ENCODE measurements at places on chromosomes 7 and 10. TPM values are rescaled to one million over a fixed set of nuclear protein-coding genes. Genes with fewer than 3 reads are reported as not detected.

DNA sequence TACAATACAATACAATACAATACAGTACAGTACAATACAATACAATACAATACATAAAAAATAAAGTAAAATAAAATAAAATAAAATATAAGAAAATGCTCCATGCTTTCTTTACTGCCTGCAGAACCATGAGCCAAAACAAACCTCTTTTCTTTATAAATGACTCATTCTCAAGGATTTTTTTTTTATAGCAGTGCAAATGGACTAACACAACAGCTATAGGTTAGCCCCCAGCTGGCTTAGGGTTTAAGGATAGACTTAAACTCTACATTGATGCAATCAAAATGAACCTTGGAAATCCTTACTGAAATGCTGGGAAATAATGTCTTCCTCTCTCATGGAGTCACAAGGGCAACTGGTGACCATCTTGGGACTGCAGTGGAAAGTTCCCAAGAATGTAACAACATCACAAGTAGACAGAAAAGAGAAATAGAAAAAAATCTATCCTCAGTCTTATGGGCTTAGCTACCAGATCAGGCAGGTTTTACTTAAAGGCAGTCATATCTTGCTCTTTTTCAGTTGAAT is 348.9 kb downstream of the ARL4A start:
- H3K27me3 ChIP-seq: no peaks in the 10 kb centered on the region
- H3K36me3 ChIP-seq: no peaks in the 10 kb centered on the region
- H3K27ac ChIP-seq: no peak overlapping the region

Gene FEZF1
- total RNA-seq: not detected

GRCh38 chr7:143416565-143417149 is 8.0 kb upstream of the EPHA1 start:
- DNase-seq: no peak
- no peak overlapping the region for H3K27ac ChIP-seq

- no peaks in the 10 kb centered on the region for H3K4me1 ChIP-seq
- no peaks in the 10 kb centered on the region for H3K27me3 ChIP-seq
- no peak overlapping the region for H3K27ac ChIP-seq
- H3K4me3 ChIP-seq: no peak overlapping the region
- no peaks in the 10 kb centered on the region for H3K36me3 ChIP-seq
- no peak for DNase-seq
Observed at GRCh38 chr7:120874722-120875121, 16.8 kb upstream of the TSPAN12 start.

DNA sequence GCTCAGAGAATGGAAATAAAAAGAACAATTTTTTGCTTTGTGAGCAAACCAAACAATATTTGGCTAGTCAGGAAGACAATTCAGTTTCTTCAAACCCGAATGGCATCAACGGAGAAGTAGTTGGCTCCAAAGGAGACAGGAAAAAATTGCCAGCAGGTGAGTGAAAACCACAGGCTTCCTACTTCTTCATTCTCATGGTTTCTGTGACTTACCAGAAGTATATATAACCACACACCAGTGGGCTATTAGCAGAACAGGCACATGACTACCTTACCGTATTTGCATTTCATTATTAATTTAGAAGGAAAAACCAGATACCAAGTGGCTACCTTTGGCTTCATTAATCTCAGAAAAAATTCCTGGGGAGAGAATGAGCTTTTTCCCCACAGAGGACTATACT is 8.8 kb downstream of the TDRD1 start:
- H3K27me3 ChIP-seq: no peaks in the 10 kb centered on the region
- no peak for DNase-seq
- no peak overlapping the region for H3K4me3 ChIP-seq
- H3K4me1 ChIP-seq: peaks cover 3% of the 10 kb centered on the region
- H3K36me3 ChIP-seq: no peaks in the 10 kb centered on the region
- H3K27ac ChIP-seq: peak overlapping the region; percentile 69

GRCh38 chr10:81096558-81096957 is 558.9 kb downstream of the SH2D4B start:
- no peaks in the 10 kb centered on the region for H3K36me3 ChIP-seq
- H3K27ac ChIP-seq: no peak overlapping the region
- H3K4me1 ChIP-seq: no peaks in the 10 kb centered on the region
- DNase-seq: no peak
- H3K4me3 ChIP-seq: no peak overlapping the region

DNA sequence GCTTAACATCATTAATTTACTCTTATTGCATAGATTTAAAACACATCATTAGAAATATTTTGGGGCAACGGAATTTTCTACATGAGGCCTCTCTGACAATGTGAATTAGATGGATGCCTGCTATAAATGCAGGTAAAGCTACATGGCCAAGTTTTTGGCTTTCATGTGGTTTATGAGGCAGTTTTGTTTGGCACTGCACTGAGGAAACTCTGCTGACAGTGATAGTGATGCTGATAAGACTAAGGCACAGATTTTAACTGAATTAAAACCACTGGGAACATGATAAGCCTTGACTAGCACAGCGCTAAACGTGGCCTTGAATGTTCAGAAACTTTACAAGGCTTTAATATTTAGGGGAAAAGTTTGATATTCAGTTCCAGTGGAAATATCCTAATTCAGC is 114.3 kb upstream of the NOBOX start:
- DNase-seq: no peak
- H3K27ac ChIP-seq: no peak overlapping the region
- H3K4me1 ChIP-seq: no peaks in the 10 kb centered on the region
- H3K4me3 ChIP-seq: no peak overlapping the region
- H3K36me3 ChIP-seq: no peaks in the 10 kb centered on the region

Gene SUFU
- 6.6 TPM for total RNA-seq

Gene RADIL
- 29.0 TPM for total RNA-seq

Gene CADPS2
- total RNA-seq: 63.9 TPM

Gene CLDN3
- total RNA-seq: 94.2 TPM

Gene GLI3
- 1.0 TPM for total RNA-seq

- H3K4me1 ChIP-seq: no peaks in the 10 kb centered on the region
- no peak overlapping the region for H3K4me3 ChIP-seq
- no peaks in the 10 kb centered on the region for H3K36me3 ChIP-seq
- no peak overlapping the region for H3K27ac ChIP-seq
- DNase-seq: no peak
Observed at GRCh38 chr7:32026083-32026425, 44.2 kb downstream of the PDE1C start.

DNA sequence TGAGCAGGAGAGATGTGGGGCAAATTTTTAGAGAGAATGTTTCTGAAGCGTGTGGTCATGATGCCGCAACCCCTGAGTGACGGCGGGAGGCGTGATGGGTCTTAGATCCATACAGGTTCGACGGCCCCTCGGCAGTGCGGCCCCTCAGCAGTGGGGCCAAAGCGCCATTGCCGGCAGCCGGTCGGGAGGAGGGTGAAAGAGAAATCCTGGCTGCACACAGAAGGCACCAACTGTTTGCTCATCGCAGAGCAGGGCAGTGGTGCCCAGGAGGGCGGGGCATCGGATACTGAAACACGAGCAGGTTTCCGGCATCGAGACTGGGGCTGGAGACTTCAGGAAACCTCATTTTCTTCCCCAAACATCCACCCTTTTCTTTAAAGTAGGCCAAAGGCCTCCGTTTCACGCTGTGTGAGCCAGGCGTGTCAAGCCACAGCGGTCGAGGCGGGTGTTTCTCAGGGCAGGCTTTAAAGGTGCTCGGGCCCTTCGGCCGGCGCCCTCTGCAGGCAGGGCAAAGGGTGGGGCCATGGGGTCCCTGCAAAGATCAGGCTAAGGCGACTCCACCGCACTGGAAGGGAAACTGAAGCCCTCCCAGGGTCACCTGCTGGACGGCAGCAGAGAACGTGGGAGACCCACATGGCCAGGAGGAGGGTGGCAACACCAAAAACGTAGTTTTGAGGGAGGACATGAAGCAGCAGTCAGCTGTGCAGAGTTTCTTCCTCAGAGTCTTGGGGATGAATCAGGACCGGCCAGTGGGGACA is 42.0 kb upstream of the PPP2R2D start:
- no peaks in the 10 kb centered on the region for H3K27me3 ChIP-seq
- H3K27ac ChIP-seq: no peak overlapping the region
- DNase-seq: no peak
- H3K4me3 ChIP-seq: no peak overlapping the region
- H3K4me1 ChIP-seq: peaks cover 3% of the 10 kb centered on the region

DNA sequence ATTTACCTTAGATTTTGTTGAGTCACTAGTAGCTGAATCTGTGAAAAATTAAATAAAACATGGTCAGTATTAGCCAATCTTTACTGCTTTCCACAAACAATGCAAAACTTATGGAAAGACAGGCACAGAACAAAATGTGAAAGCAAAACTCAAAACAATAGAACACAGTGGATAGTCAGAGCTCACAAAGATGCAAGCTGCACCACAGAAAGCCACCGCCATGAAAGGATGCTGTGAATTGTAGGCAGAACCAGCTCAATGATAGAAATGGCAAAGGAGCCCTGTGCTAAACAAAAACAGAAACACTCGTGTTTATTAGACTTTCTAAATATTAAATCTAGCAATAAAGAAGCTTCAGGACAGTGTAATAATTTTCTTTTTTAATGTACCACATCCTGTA is 134.4 kb downstream of the ARHGAP21 start:
- H3K27ac ChIP-seq: no peak overlapping the region
- H3K27me3 ChIP-seq: no peaks in the 10 kb centered on the region
- no peak for DNase-seq
- no peak overlapping the region for H3K4me3 ChIP-seq
- H3K36me3 ChIP-seq: peaks cover 13% of the 10 kb centered on the region
- H3K4me1 ChIP-seq: no peaks in the 10 kb centered on the region

GRCh38 chr10:99534939-99535763 is 2.4 kb downstream of the NKX2-3 start:
- no peak overlapping the region for H3K27ac ChIP-seq
- peaks cover 43% of the 10 kb centered on the region for H3K4me1 ChIP-seq
- no peak for DNase-seq
- H3K36me3 ChIP-seq: no peaks in the 10 kb centered on the region

GRCh38 chr10:3008518-3009195 is 58.7 kb upstream of the PFKP start:
- no peak overlapping the region for H3K4me3 ChIP-seq
- DNase-seq: no peak
- no peak overlapping the region for H3K27ac ChIP-seq
- no peaks in the 10 kb centered on the region for H3K27me3 ChIP-seq
- H3K4me1 ChIP-seq: no peaks in the 10 kb centered on the region

DNA sequence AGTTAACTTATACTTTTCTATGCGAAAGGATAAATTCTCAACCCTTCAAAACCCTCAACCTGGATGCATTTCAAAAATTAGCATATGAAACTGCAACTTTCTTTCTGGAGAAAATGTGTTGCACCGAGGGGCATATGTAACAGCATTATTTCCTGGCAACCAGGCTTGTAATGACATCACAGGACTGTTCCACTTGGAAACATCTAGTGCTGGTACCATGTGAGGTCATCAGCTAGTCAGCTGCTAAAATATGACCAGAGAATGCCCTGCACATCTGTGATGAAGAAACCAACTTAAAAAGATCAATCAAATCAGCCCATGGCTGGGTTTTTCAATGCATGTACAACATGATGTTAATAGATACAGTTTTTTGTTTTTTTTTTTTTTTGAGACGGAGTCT is 40.0 kb downstream of the FGFR2 start:
- H3K4me3 ChIP-seq: no peak overlapping the region
- no peaks in the 10 kb centered on the region for H3K27me3 ChIP-seq
- no peak for DNase-seq

Gene BLNK
- 55.4 TPM for total RNA-seq

GRCh38 chr10:106959521-106959920 is 205.0 kb downstream of the SORCS1 start:
- no peaks in the 10 kb centered on the region for H3K36me3 ChIP-seq
- H3K4me1 ChIP-seq: peaks cover 16% of the 10 kb centered on the region
- no peak for DNase-seq
- no peaks in the 10 kb centered on the region for H3K27me3 ChIP-seq

DNA sequence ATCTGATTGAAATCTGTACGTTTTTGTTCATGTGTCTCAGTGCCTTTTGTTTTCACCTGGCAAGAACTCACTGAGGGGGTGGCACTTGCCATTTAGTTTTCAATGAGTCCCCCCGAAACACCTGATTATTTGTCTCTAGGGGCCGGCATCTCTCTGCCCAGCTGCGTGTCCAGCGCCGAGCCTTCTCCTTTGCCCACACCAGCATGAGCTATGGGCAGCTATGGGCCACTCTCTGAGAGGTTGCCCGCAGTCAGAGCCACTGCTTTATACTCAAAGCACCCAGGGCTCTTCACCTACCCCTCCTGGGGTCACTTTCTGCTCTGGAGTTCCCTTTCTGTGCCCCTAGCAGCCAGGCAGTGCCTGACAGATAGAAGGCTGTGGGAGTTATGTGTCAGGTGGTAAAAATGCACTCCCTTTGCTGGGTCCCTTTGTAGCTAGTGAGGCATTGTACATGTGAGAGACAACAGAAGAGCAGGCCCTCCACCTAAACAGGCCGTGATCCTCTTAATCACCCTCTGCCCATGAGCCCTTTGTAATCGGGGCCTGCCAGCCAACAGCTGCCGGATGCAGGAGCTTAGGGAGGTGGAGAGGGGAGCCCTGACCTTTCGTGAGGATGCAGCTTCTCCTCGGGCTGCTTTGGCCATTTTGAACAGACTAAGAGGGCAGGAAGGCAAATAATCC is 133.1 kb upstream of the NPS start:
- no peak overlapping the region for H3K4me3 ChIP-seq
- H3K36me3 ChIP-seq: no peaks in the 10 kb centered on the region
- DNase-seq: no peak

Gene PKD2L1
- total RNA-seq: not detected

GRCh38 chr10:44307691-44308090 is 77.2 kb downstream of the CXCL12 start:
- no peaks in the 10 kb centered on the region for H3K36me3 ChIP-seq
- no peak for DNase-seq
- no peaks in the 10 kb centered on the region for H3K27me3 ChIP-seq
- H3K4me3 ChIP-seq: no peak overlapping the region
- H3K4me1 ChIP-seq: peaks cover 10% of the 10 kb centered on the region

GRCh38 chr7:135375908-135376699 is 133.8 kb downstream of the CNOT4 start:
- H3K4me3 ChIP-seq: no peak overlapping the region
- no peaks in the 10 kb centered on the region for H3K27me3 ChIP-seq
- H3K27ac ChIP-seq: no peak overlapping the region
- no peak for DNase-seq
- H3K4me1 ChIP-seq: no peaks in the 10 kb centered on the region
- H3K36me3 ChIP-seq: no peaks in the 10 kb centered on the region

Gene CDHR1
- 0.26 TPM for total RNA-seq

DNA sequence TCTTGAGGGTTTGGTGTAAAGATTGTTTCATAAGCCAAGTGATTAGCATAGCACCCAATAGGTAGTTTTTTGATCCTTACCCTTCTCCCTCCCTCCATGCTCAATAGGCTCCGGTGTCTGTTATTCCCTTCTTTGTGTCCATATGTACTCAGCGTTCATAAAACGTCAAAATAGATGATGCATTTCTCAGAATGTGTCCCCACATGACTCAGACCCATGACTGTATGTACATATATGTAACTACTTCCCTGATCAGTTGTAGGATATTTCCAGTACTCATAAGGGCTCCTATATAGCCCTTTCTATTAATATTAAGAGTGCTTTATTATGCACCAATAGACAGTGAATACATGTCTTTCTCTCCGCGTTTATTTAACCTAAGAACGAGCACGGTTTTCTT is 466.9 kb downstream of the KIF20B start:
- no peaks in the 10 kb centered on the region for H3K4me1 ChIP-seq
- H3K27ac ChIP-seq: no peak overlapping the region
- H3K4me3 ChIP-seq: no peak overlapping the region
- no peak for DNase-seq

Gene ACTR1A
- total RNA-seq: 35.5 TPM

All from body of pancreas (tissue), 4 donors.